ENCODE measurements at places on chromosomes 12 and 14.

GRCh38 chr14:65222440-65222858, 120.1 kb upstream of the MAX start:
- peak; percentile 46 for DNase-seq

- DNase-seq = peak; percentile 80
These were observed 46.0 kb downstream of the YEATS4 start for GRCh38 chr12:69405566-69405865.

- DNase-seq = peak; percentile 64
These were observed 418.5 kb downstream of the TMEM121 start for GRCh38 chr14:105944632-105945610.

DNA sequence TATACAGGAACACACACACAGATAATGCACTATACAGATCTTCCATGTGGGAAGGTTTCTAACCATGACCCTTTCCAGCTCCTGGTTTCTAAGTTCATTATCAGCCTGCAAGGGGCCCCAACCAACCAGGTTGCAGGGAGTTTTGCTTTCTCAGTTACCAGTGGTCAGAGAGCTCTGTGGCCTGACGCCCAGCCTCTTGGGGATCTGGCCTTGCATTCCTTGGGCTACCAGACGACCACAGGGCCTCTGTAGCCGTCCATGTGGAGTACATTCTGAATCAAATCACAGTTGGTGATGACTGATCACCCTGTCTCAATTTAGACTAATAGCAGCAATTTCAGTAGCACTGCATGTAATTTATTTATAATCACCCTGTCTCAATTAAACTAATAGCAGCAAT, 47.5 kb downstream of the PAH start:
- no peak for DNase-seq

- DNase-seq = no peak
These were observed 8.0 kb downstream of the PSMA6 start for GRCh38 chr14:35300228-35300627.

DNA sequence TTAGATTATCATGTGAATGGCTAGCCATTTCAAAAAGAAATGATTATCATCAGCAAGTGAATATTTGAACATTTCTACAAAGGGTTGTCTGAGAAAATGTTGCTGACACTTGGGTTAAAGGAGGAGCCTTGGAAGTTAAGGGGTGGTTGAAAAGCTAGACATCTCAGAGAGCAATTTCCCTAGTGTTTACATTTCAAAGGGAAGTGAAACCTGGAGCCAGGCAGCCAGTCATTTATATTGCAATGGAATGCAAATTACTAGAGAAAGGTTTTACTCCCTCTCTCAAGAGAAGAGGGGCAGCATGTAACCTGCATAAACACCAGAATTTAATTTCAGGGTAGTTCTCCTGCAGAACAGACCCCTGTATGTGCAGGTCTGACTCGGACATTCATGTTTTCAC, 279.0 kb downstream of the SLC16A7 start:
- DNase-seq = no peak

DNA sequence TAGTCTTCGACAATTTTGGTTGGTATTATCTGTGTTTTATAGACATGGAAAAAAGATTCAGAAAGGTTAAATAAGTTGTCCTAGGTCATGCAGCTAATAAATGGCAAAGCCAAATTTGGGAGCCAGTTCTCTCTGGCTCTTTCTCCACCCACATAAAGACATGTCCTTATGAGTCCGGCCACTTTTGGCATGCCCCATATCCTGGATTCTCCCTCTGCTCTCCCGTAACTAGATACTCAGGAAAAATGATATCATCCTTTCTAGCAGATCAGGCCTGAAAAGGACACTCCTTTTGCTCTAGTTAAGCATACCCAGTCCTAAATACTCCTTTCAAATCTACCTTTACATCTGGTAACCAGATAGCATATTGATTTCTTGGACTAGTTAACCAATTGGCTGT, 64.4 kb downstream of the TTLL5 start:
- DNase-seq = no peak

GRCh38 chr14:26598672-26599131, 869 bp upstream of the NOVA1 start:
- no peak for DNase-seq

DNA sequence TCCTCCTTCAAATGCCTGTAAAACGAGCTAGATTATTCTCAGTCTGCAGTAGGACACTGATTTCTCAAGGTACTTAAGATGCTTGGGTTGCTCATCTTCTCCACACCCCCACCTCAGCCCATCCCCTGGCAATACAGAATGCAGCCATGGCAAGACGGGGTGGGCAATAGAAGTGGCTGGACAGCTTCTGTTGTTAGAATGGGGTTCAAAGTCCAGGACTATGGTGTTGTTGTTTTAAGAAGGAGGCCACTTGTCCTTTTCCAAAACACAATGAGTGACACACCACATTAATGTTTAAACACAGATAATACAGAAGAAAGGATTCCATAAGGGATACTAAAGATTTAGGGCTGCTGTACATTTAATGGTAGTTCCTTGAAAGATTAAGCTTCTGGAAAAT, 188.9 kb upstream of the BCL2L14 start:
- DNase-seq = no peak
